ENCODE measurements at places on chromosomes 7 and 10. TPM values are rescaled to one million over a fixed set of nuclear protein-coding genes. Genes with fewer than 3 reads are reported as not detected.

GRCh38 chr10:62451611-62451975 is 77.4 kb downstream of the ZNF365 start:
- no peak for DNase-seq

GRCh38 chr7:19318287-19318686 is 173.1 kb upstream of the FERD3L start:
- DNase-seq, result no peak

GRCh38 chr7:72040641-72041040 is 371.5 kb downstream of the CALN1 start:
- DNase-seq, result no peak

DNA sequence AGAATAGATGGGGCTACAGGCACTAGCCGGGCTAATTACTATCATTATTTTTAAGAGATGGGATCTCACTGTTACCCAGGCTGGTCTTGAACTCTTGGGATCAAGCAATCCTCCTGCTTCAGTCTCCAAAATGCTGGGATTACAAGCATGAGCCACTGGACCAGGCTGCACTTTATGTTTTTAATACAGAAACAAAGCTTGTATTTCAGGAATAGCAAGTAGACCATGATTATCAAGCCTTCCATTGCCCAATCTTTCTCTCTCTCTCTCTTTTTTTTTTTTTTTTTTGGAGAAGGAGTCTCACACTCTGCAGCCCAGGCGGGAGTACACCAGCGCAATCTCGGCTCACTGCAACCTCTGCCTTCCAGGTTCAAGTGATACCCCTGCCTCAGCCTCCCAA is 75.4 kb downstream of the MDH2 start:
- DNase-seq, result no peak

DNA sequence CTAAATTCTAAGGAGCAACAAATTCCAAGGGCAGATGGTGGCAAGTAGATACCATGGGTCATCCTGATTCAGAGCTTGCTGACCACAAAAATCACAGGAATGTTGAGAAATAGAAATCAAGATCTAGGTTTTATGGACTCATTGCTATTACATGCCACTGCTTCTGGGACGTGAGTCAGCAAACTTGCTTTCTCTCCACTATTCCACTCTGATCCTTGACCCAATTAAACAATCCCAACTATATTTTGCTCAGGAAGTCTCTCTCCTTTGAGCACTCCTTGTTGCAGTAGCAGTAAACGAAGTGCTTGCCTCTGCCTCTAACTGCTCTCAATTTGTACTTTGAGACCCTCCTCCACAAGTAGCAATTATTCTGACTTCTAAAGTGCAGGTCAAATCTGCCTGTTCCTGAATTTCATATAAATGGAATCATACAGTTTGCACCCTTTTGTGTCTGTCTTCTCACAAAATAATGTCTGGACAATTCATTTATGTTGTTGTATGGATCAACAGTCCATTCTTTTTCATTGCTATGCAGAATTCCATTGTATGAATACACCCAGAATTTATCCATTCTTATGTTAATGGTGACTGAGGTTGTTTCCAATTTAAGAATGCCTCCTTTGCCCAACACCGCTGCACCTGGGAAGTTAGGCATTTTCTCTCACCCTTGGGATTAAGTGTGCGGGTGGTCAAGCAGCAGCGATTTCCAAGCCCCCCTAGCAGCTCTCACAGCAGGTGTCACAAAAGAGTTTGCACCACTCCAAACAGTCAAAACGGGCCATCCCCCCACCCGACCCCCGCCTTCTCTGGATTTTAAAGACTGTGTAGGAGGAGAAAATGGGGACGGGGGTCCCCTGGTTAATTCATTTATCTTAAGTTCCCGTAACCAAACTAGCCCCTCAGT is 35.9 kb downstream of the ACSM6 start:
- DNase-seq, result no peak

DNA sequence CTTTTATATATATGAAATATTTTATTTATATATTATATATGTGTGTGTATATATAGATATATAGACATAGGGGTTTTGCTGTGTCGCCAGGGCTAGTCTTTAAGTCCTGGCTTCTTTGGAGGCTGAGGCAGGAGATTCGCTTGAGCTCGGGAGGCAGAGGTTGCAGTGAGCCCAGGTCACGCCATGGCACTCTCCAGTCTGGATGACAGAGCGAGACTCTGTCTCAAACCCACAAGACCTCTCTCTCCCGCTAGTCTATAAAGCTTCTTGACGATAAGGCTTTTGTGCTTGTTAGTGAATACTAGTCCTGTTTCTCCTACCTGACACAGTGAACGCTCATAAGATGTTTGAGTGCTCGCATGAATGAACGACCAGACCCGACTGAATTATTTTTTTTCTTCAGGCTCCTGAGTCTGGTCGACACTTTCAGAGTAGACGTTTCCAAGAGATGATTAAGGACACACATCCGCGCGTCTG is 577 bp upstream of the DDX21 start:
- no peak for DNase-seq

GRCh38 chr7:28112883-28113540 is 67.6 kb downstream of the JAZF1 start:
- DNase-seq, result no peak

DNA sequence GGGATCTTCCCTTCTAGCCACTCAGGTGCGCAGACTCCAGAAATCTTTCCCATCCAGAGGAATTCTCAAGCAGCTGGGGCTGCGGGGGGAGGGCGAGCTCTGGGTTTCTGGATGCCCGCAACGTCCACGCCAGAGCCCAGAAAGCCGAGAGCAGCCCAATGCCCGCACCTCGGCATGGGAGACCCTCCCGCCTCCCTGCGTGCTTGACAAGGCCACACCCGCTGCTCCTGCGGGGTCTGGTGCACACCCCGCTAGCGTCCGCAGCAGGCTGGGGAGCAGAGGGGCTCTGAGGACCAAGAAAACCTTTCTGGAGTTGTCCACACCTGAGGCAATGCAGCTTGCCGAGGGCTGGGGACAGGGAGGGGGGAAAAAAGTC is 66.2 kb downstream of the SLC29A4 start:
- DNase-seq, result no peak

- no peak for DNase-seq
Observed at GRCh38 chr7:154794147-154794780, 208.7 kb downstream of the PAXIP1 start.

GRCh38 chr10:126598009-126598408 is 72.5 kb downstream of the C10orf90 start:
- DNase-seq, result no peak

GIMAP5 gene
- 53.8 TPM for total RNA-seq

C10orf105 gene
- 0.32 TPM for total RNA-seq

AGAP9 gene
- 9.5 TPM for total RNA-seq

SLC18A3 gene
- total RNA-seq, result not detected

All from activated T-helper 1 cell treated with anti-CD3 and anti-CD28 coated beads, Interleukin-12 subunit alpha, Interleukin-12 subunit beta, Interleukin-2, Interleukin-4 antibody, amounts not matched to agents 30 ng/mL and 10 ng/mL and 1 ng/mL, durations not matched to agents 14 hours and 24 hours and 36 hours (primary cell).